Activated T-helper 9 cell treated with anti-CD3 and anti-CD28 coated beads, Interleukin-2, amount 50 U/mL, for 16 hours (primary cell): ENCODE measurements at places on chromosomes 3 and 15.

DNA sequence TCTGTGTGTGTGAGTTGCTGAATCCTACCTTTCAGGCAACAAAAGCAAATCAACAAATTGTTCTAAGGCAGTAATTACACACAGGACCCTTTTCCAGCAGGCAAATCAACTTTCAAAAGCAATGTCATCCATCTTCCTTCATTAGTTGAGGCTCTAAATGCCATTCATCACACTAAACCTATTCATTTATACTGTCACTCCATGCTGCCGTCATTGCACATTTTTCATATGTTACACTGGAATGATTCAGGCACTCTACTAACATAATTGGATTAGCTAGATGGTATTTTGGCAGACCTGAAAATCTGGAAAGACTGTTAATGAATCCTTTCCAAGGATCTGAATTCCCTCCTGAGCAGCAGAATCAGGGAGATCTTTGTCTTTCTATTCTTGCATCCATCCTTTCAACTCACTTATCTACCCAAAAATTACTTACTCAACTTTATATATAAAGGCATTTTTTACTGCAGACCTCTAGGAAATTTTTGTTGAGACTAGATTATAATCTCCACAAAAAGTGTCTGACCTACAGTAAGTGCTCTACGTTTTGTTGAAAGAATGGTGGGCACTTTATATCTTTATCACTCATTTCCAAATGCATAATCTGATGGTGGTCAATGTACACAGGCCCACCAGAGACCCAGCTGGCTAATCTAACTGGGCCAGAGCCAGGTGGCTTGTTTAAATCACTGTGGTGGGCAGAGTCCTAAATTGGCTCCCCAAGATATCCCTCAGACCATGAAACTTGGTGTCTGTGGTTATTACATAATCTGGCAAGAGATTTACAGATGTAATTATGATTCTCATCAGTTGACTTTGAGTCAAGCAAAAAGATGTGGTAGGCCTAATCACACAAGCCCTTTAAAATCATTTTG is 25.0 kb downstream of the MIX23 start:
- no peak for DNase-seq

- no peak for DNase-seq
Observed at GRCh38 chr3:39343076-39343717, 13.7 kb downstream of the CCR8 start.

DNA sequence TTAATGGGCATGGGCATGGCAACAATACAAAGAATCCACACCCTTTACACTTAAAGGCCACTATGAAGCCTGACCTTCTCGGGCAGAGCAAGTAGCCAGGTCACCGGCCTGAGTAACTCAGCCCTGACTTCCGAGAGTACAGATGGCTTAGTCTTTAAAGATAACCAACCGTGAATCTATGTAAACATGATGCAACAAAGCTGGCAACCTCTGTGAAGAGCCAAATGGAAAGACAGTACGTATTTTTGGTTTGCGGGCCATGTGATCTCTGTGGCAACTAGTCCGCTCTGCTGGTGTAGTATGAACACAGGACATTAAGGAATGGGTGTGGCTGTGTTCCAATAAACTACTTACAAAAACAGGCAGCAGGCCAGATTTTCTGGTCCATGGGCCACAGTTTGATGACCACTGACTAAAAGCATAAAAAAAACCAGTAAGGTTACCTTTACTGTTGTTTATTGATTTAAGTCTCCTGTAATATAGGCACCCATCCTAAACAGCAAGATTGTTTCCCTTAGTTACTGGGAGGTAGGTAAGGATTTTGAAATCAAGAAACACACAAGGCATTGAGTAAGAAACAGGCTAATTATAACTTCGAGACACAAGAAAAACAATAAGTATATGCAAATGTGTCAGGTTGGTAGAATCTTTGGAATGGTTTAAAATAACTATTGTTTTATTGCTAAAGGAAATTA is 14.5 kb downstream of the RIOX2 start:
- DNase-seq: no peak

DNA sequence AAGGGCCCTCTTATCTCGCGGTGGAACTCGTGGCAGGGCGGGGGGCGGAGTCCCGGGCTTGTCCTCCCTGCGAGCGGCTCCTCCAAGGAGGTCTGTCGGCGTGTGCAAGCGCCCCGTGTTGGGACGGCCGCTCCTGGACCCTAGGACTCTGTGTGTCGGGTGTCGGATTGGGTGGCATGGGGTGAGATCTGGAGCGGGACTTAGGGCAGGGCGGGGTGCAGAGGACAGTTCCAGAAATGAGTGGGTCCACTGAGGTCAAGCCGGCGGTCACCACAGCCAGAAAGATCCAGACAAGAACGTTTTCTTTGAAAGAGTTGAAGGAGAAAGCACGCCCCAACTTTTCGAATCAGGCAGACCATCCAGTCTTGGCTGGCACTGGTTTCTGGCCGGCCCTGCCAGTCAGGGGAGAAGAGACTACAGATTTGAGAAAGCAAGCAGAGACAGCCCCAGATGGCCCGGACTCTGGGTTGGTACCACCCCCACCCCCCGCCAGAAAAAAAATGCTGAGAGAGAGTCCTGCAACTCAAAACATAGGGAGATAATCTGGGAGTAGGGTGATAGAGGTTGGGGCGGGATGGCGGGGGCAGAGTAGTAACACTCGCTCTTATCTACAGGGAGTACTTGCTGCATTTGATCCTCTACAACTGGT is 784 bp upstream of the CISH start:
- no peak for DNase-seq

- no peak for DNase-seq
Observed at GRCh38 chr3:28940530-28940929, 340.3 kb upstream of the RBMS3 start.

DNA sequence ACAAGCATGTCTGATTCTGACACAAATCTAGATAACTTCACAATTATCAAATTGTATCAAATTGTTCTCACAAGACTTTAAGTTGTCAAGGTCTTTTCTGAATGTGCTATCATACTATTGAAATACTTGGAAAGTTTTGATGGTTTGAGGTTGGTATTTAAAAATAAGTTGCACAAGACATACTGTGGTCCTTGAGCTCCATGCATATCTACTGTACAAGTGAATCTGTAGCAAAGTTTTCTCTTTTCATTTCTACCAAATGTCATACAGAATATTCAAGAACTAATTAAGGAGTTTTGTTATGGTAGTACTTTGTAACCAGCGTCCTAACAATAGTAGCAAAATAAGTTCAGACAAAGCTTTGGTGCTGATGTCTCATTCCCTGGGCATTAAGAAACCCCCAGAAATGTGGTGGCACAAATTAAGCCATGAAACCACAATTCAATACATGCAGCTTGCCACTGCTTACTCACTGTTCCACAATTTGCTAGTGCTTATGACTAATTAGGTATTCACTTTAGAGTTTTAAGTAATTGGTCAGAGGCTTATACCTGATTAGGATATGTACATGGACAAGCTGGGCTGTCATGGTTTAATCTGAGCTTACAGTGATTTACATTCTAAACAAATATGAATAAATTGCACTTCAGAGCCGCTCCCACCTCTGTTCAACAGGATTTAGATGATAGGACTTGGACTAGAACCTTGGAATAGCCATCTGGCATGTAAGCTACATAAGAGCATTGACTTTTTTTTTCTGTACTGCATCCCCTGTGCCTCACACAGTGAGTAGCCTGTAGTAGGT is 8.8 kb downstream of the TBC1D23 start:
- no peak for DNase-seq

GRCh38 chr15:58077427-58077826 is 11.9 kb upstream of the ALDH1A2 start:
- DNase-seq: no peak

- DNase-seq: no peak
Observed at GRCh38 chr3:46184469-46184868, 23.6 kb downstream of the CCR1 start.

GRCh38 chr15:81146466-81146865 is 12.4 kb downstream of the CFAP161 start:
- DNase-seq: no peak

DNA sequence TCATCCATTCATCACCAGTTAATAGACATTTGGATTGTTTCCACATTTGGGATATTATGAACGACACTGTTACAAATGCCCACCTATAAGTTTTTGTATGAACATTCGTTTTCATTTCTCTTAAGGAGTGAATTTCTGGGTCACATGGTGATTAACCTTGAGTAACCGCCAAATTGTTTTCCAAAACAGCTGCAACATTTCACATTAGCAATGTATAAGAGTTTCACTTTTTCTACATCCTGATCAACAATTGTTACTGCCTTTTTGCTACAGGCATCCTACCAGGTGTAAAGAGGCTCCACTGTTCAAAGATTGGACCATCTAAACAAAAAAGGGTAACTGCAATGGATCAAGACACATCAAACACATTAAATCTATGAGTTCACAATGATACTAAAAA is 52.0 kb downstream of the CPEB1 start:
- DNase-seq: no peak

DNA sequence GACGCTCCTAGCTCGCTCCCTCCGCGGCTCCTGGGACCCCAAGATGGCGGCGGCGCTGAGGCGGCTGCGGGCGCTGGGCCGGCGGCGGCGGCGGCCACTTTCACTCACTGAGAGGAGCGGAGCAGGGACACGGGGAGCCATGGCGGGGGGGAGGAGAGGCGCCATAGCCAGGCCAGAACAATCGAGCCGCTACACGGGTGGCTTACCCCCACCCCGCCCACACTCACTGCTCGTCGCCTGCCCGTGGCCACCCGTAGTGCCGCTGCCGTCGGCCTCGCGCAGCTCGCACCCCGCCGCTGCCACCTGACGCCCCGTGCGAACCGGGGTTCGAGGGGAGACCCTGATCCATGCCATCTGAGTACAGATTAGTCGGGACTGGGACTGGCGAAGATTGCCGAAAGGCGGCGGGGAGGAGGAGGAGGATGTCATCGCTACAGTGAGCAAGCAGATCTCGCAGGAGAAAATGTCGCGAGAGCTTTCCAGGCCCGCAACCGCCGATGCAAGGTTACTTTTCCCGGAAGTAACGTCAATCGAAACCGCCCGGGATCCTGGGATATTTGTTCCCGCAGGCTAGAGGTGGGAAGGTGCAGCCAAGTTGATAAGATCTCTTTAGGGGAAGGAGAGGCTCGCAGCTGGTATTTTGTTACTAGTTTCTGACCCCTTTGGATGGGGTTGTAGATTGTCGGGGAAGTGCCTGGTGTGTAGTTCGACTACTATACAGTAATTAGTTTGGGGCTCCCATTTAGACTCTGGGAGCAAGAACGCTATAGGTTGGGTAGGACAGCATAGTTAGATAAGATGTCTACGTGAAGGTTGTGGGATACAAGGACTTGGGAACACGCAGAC is at the start of gene INO80:
Gene INO80, minus strand, starts transcription at position 165 of the 846 bp plus-strand sequence. CDS start 19,970 bp downstream, outside the sequence.
- peak; percentile 90 for DNase-seq

DNA sequence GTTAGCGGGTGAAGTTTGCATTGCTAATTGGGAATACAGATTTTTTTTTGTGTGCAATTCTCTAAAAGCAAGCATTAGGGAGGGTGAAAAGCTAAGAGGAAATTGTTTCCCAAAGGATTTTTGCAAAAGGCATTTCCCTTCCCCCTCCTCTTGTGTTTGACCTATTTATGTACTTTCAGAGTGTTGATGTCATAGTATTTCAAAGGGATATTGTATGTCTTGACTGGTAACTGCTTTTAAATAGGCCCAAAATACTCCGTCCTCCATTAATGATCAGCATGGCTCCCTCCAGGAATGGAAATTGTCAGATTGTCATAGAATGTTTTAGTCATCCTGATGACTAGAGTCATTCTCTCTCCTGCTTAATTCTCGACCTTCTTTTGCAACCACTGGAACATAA is 32.4 kb downstream of the TRIM71 start:
- no peak for DNase-seq

- DNase-seq: no peak
Observed at GRCh38 chr3:193548406-193548805, 6.3 kb downstream of the ATP13A4 start.

GRCh38 chr3:143163562-143164100 is 44.1 kb downstream of the CHST2 start:
- no peak for DNase-seq

DNA sequence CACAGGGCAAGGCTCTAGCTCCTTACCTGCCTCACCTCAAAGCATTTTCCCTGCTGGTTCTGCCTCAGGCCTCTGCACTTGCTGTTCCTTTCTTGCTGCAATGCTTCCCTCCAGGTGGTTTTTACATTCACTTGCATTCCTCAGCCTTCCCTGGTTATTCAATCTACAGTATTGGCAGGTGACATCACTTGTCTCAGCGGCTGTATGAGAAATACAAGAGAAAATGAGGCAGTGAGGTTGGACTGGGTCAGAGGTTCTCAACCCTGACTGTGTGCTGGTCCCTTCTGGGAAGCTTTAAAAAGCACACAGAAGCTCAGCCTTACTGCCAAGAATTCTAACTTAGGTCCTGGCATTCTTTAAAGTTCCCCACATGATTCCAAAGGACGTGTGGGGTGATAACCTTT is 26.7 kb downstream of the SIAH2 start:
- DNase-seq: no peak

- no peak for DNase-seq
Observed at GRCh38 chr3:102544741-102545140, 109.9 kb downstream of the ZPLD1 start.

- no peak for DNase-seq
Observed at GRCh38 chr3:51605938-51606337, 65.1 kb upstream of the TEX264 start.
